Right ventricle myocardium superior (tissue), 1 donor: ENCODE measurements at places on chromosomes 12 and 14. TPM values are rescaled to one million over a fixed set of nuclear protein-coding genes. Genes with fewer than 3 reads are reported as not detected.

SNW1 gene
- total RNA-seq = 52.6 TPM

SDR9C7 gene
- total RNA-seq = not detected

LRIG3 gene
- total RNA-seq = 5.5 TPM

KRT79 gene
- total RNA-seq = not detected

NKX2-1 gene
- not detected for total RNA-seq

- DNase-seq = no peak
Measured at GRCh38 chr14:90535556-90536090, 138.8 kb downstream of the CALM1 start.

- no peak for DNase-seq
Measured at GRCh38 chr12:120115692-120116440, 687 bp downstream of the RAB35 start.

DNA sequence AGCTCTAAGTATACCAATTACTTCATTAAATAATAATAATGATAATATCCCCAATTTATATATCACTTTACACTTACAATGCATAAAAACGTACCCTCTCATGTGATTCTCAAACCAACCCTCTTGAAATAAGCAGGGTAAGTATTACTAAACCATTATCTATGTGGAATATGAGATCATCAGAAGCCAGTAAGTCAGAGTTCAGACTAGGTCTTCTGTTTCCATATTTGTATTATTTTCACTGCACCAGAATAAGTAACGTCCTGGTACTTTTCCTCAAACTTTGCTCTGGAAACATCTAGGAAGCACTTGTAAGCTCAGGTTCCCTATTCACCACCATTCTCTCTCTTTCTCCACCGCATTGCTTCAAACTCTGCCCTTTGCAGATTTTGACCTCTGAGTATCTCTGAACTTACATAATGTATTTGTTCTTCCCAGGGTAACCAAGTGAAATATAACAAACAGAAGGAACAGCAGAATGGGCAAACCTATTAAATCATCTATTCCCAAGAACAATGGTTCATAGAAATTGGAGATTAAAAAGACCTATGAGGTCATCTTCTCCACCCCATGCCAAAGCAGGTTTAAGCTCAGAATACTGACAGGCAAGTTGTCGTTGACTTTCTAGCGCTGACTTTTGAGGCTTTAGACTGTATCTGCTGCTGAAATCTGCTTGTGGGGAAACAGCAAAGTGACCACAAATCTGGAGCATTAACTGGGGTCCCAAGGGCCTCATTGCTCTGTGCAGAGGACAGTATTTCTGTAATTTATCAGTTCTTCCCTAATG, 161.3 kb upstream of the FAR2 start:
- no peak for DNase-seq

DNA sequence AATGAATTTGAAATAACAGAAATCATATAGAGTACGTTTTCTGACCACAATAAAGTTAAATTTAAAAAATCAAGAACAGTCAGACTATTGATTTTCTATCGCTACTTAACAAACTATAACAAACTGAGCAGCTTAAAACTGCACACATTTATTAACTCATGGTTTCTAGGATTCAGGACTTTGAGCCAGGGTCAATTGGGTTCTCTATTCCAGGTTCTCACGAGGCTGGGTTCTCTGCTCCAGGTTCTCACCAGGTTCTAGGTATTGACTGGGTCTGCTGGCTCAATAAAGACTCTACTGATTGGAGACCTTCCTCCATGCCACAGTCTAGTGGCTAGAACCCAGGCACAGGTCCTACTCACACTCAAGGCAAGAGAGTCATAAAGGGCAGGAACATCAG, 22.8 kb downstream of the ABCC9 start:
- no peak for DNase-seq

GRCh38 chr12:40099423-40099853, 6.4 kb downstream of the SLC2A13 start:
- DNase-seq = no peak

DNA sequence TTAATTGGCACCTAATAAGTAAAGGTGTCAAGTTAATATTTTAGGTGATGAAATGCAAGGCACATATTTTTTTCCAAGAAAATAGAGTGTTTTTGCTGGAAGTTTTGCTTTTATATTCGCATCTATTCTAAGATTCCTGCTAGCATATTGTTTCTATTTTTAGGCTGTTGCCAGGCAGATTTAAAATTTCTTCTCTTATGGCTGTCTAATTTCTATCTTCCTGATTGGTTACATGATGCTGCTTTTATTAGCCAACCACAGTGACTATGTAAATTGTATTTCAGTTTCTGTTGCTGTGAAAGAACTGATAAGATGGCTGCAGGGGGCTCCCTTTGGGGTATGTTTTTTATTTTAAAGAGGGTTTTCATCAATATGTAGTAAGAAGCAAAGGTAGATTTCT, 42.7 kb downstream of the ATF7IP start:
- DNase-seq = no peak

DNA sequence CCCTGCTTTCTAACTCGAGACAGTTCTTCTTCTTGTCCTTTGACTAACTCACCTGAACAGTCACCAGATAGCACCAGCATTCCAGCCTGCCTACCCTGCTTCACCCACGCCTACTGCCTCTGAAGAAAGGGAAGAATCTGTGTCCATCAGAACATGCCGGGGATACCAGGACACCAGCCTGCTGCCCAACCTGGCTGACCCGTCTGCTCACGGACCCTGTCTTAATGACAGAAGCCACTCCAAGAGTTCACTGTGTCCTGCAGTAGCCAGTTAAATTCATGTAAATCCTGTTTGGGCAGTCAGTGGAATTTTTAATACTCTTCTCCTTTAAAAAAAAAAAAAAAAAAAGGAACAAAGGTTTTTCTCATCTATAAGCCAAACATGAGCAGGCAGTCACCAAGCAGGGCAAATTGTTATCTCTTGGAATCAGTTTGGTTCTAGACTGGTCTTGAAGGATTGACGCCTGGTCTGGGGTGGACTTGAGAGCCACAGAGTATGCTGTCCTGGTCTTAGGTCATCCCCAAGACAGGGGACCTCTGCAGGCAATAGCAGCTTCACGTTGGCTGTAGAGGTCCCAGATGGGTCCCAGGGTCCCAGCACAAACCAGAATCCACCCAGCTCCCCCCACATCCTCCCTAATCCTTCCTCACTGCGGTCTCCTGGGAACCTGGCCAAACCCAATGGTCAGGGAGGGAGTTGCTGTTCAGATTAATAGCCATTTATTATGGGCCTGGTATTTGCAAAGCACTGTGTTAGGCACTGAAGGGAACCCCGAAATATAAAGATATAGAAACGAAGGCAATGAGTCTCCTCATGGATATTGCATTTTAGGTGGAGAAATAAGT, 181.1 kb upstream of the HIF1A start:
- DNase-seq = no peak

GRCh38 chr12:56288705-56289387, 11.3 kb downstream of the CS start:
- DNase-seq = no peak

DNA sequence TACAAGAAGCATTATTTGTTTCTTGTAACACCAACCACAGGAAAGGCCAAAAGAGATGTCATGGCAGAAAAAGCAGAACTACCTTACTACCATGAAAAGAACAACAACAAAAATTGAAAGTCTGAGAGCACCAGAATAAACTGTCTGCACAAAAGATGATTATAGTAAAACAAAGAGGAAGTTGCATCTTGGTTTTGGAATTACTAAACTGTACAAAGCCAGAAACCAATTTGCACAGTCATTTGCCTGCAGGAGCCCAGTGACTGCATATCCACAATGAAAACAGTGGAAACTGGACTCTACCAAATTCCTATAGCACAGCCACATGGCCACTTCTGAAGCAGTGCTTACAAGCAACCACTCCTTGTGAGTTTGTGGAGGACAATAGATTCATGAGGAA, 276.2 kb downstream of the SSPN start:
- DNase-seq = no peak

- no peak for DNase-seq
Measured at GRCh38 chr12:112564160-112564784, 145.5 kb downstream of the PTPN11 start.
